CD4-positive, alpha-beta T cell treated with Interferon gamma for 1 hour (primary cell): ENCODE measurements at places on chromosomes 16 and 17.

DNA sequence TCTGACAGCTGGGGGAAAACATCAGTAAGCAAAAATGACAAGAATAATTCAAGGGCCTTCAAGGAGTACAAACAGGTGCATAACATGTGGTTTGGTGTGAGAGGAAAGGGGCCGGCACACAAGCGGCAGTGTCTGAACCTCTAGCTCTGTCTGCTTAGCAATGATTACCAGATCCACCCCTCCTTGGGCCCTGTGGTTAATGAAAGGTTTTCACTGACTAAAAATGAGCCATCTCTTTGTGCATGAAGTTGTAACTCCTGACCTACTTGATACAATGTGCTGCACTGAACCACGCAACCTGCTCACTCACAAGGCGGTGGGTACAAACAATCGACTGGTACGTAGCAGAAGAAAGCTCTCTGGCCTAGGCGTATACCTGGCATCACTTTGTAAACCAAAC, 15.1 kb downstream of the FAM117A start:
- peak; percentile 58 for DNase-seq

GRCh38 chr17:231191-231965, 49.9 kb upstream of the DOC2B start:
- no peak for DNase-seq

DNA sequence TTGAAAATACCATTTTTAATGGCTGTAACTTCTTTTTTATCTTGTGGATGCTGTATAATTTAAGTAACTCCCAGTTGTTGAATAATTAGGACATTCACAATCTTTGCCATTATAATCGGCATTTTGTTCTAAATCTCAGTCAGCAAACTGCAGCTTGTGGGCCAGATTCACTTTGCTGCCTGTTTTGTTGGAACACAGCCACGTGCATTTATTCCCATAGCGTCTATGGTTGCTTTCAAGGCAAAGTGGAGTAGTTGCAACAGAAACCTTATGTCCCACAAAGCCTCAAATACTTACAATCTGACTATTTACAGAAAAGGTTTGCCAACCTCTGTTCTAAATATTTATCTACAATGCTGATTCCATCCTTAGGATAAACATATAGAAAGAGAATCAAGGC, 39.2 kb upstream of the TMC5 start:
- DNase-seq: no peak

- DNase-seq: no peak
These were observed 343.8 kb downstream of the SNX29 start for GRCh38 chr16:12320298-12320706.

- DNase-seq: no peak
These were observed 86.8 kb downstream of the WWP2 start for GRCh38 chr16:69848637-69849545.

DNA sequence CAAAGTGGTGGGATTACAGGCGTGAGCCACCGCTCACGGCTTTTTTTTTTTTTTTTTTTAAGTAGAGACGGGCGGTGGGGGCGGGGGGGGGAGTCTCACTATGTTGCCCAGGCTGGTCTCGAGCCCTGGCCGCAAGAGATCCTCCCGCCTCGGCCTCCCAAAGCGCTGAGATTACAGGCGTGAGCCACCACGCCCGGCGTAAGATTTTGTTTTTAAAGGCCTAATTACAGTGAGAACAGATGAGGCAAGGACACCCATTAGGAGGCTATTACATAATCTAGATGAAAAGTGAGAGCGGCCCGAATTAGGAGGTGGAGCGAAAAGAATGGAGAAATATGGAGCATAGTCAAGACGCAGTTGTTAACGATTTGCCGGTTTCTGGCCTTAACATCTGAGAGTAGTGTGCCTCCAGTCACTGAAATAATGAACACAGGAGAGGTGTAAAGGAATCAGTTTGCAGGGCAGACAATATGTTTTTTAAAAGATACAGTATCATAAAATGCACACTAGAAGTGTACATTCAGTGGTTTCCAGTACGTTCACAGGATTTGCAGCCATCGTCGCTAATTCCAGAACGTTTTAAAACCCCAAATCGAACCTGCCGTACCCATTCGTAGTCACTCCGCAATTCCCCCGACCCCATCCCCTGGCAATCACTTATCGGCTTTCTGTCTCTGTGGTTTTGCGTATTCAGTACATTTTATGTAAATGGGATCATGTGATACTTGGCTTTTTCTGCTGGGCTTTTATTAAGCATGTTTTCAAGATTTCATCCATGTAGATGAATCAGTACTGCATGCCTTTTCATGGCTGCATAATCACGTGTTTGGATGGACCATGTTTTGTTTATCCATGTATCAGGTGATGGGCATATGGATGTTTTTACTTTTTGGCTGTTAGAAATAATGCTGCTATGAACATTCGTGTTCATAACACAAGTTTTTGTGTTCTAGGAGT, 1.4 kb upstream of the SLX4 start:
- no peak for DNase-seq

DNA sequence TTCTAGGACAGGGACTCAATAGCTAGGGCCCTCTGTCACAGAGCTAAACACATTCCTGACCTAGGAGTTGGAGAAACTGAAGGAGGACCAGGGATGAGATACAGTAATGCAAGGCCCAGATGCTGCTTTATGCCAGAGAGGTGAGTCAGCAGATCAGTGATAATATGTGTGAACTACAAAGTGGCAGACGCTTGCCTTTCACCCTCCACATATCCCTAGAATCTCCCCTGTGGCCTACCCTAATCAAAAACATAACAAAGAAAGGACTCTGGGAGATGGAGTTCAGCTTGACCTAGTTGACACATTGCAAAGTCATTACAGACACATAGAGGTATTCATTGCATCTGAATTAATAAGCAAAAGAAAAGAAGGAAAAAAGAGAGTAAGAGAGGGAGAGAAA, 417.6 kb upstream of the DYNLRB2 start:
- no peak for DNase-seq

GRCh38 chr16:51155199-51155607, 4.1 kb upstream of the SALL1 start:
- no peak for DNase-seq

DNA sequence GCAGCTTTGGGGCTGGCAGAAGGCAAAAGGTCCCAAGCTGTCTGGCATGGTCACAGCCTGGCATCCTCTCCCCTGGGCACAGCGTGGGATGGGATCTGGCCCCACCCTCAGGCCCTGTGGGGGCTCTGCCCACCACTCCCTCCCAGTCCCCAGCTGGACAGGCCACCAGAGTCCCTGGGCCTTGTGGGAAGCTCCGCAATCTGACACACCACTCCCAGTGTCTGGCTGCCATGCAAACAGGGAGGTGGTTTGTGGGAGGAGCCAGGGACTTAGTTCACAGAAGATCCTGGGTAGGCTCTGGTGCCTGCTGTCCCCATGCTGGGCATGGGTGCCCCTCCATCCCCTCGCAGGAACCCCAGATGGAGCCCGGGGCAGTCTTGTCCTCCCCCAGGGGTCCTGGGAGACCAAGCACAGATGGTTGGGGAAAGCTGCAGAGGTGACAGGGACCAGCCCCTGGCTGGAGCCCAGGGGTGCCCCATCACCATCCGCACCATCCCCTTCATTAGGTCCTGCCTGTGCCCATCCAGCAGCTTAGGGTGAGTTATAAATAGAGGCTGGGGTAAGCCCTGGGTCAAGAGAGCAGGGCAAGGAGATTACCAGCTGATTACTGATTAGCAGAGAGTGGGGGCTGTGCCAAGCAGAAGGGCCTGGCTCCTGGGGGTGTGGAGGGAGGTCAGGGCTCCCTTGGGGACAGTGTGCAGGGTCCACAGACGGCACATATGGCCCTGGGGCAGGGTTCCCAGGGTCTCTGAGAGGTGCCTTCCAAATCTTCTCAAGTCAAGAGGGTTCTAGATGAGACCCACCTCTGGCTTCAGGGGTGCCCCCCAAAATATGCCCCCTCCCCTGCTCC, 6.2 kb downstream of the FSCN2 start:
- DNase-seq: no peak

DNA sequence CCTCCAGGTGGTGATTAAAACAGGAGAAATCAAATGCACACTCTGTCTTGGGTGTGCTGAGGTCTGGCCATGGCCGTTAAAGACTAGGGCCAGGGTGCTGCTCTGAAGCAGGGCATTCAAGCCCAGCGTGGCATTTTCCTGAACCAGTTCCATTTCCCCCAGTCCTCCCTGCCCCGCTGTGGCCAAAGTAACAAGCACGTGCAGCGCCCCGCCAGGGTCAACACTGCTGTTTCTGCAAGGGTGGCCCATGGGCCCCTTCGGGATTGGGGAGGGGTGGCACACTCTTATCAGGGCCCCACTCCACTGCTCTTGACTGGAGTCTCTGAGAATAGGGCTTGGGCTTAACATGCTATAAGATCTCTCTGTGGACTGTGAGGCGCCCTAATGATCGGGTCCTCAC, 72.9 kb downstream of the IL21R start:
- no peak for DNase-seq

DNA sequence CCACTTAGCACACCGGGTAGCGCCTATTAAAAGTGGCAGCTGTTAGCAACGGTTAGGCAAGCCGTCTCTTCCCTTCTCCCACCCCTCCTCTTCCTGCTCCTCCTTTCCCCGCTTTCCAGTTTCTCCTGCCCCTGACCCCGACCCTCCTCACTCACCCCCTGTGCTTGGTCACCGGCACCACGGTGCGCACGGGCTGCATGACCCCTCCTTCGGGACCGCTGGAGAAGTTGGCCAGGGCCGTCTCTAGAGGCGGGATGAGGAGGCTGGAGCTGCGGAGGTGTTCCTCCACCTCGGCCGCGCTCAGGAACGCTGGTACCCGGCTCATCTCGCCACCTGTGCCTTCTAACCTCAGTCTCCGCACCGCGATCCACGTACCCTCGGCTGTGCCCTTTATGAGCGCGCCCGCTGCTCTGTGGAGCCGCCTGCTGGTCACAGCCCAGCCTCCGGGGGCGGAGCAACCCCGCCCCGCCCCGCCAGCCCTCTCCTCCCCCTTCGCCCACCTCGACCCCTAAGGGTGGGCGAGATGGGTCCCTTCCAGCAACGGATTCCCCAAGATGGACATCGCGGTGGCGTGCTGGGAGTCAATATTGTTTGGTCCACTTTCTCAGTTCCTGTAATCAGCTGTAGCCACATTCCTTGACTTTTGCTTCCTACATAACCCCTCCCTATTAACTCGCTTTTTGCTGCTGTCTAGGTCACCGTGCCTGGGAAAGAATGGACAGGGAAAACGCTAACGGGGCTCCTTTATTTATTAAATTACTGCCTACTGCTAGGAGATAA, at the start of gene CRYM:
CRYM (minus strand) TSS at position 364 of the 780 bp plus-strand sequence; CDS start at position 325, 39 bp downstream.
- peak; percentile 45 for DNase-seq
